ENCODE measurements at places on chromosomes 2 and 18.

GRCh38 chr2:203782262-203782976 is 76.0 kb downstream of the CD28 start:
- DNase-seq: no peak

DNA sequence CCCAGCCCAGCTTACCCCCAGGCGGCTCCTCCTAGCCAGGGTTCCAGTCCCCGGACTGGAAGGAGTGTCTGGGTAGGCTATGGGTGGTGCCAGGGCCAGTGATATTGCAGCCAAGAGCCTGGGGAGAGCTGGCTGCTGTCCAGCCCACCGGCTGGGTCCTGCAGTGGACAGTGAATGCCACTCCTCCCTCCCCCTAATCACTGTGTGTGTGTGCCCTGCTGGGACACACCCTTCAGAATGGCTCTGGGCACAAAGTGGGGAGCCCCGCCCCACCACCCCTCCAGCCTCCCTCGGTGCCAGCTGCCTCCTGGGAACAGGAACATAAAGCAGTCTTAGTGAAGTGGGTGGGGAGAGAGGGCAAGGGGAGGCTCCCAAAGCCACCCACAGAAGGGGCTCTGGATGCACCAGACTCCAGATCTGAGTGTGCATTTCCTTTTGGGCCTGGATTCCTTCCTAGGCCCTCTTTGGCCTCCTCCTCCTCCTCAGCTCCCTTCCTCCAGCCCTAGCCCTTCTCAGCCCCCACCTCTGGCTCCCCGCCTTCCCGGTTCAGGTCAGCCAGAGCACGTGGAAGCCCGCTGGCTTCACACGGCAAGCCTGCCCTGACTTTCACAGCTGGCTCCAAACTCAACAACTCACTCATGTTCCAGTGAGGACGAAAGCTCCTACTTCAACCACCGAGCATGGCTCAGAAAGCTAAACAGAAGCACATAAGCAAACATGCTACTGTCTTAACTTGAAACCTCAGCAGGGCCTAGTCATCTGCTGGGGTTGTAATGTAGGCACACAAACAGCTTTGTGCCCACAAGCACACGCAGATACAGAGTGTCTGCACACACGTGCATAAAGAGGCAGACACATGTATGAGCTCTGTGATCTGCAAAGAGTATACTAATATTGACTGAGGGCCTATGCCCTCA is 209.2 kb upstream of the SMAD2 start:
- DNase-seq: no peak

GRCh38 chr2:239168575-239168974 is 232.2 kb downstream of the HDAC4 start:
- no peak for DNase-seq

DNA sequence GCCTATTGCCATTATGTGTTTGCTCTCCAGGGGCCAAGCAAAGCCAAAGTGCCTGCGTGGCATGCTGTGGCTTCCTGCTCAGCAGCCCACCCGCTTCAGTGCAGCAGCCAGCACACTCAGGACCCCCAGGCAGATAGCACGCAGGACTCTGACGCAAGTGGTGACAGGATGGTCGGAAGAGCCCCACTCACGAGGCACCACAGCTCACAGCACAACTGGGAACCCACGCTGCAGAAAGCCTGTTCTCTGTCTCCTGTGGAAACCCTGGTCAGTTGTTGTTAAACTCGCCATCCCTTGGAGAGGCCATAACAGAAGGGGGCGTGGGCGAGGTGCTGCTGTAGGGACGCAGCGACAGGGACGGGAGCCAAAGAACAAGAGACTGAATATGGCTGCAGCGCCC is 76.4 kb downstream of the HDAC4 start:
- no peak for DNase-seq

DNA sequence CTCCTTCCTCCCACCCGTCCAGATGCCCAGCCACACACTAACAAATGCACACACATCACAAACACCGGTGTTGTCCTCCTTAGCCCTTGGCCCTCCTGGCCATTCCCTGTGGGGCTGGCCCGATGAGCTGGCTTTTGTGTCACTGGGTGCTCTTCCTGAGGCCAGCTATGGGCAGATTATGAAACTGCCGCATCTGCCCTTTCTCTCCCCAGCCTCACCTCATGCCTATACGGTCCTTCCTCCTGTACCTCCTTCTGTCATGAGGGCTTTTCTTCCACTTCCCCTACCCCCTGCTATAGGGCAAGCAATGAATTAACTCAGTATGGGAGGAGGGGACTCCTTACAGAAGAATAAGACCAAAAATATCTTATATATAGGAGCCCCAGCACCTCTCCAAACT is 10.3 kb upstream of the INO80C start:
- no peak for DNase-seq

GRCh38 chr2:120555092-120555491 is 180.6 kb upstream of the GLI2 start:
- no peak for DNase-seq

- no peak for DNase-seq
Observed at GRCh38 chr18:70195852-70196434, 9.5 kb downstream of the RTTN start.

GRCh38 chr2:233699424-233700027 is 6.8 kb downstream of the UGT1A6 start:
- no peak for DNase-seq

DNA sequence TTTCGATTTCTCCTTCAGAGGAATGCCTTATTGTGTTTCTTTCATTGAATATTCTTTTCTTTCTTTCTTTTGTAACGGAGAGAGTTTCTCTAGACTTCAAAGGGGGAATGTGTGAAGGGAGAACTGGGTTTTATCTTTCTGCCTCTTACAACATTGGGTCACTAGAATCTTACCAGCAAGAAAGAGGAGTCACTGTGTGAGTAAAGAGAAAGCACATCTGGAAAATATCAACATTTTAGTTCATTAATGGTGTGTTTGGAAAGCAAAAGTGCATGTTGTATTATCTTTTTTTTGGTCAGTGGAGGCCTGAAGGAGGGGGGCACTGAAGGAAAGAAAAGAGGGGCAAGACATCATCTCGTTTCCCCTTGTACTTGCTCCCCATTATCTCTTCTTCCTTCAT is 86.6 kb upstream of the THOC1 start:
- DNase-seq: no peak

- DNase-seq: no peak
Observed at GRCh38 chr18:56377231-56377630, 261.2 kb downstream of the TXNL1 start.

DNA sequence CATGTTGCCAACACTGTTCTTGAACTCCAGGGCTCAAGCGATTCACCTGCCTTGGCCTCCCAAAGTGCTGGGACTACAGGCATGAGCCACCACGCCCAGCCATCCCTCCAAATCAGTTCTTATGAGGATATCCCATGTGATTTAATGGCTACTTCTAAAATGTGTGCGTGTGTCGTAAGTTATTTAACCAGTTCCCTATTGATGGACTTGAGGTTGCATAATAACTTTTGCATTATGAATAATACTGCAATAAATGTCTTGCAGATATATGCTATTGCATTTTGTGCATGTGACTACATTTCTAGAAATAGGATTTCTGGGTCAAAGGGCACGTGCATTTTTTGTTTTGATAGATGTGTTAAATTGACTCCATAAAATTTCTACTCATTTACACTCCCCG is 19.0 kb downstream of the DIPK1C start:
- DNase-seq: no peak

DNA sequence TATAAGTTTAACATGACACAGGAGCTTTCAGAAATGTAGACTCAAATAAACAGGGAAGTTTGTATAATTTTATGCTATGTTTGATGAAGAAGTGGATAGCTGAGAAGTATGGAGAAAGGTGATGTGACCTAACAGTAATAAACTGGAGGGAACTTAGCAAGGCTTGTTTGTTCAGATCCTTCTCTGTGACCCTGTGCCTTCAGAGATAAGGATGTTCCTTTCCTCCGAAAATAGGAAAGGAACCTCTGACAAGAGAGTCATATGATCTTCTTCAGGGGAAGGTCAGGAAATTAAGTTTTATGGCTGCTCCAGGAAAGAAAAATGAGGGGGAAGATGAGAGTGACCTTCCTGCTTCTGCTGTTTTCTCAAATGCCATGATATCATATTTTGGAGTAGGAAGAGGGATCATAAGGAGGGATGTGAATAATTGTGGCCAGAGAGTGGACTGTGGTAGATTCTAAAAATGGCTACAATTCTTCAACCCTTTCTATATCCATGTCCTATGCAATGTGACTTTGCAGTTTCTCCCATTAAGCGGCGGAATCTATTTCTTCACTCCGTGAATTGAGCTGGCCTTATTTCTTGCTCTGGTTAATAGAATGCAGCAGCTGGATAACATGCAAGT is 8.5 kb upstream of the C2orf69 start:
- no peak for DNase-seq

GRCh38 chr2:237733677-237734300 is 64.8 kb upstream of the RBM44 start:
- no peak for DNase-seq

GRCh38 chr2:165428926-165429325 is 40.6 kb upstream of the CSRNP3 start:
- DNase-seq: no peak

DNA sequence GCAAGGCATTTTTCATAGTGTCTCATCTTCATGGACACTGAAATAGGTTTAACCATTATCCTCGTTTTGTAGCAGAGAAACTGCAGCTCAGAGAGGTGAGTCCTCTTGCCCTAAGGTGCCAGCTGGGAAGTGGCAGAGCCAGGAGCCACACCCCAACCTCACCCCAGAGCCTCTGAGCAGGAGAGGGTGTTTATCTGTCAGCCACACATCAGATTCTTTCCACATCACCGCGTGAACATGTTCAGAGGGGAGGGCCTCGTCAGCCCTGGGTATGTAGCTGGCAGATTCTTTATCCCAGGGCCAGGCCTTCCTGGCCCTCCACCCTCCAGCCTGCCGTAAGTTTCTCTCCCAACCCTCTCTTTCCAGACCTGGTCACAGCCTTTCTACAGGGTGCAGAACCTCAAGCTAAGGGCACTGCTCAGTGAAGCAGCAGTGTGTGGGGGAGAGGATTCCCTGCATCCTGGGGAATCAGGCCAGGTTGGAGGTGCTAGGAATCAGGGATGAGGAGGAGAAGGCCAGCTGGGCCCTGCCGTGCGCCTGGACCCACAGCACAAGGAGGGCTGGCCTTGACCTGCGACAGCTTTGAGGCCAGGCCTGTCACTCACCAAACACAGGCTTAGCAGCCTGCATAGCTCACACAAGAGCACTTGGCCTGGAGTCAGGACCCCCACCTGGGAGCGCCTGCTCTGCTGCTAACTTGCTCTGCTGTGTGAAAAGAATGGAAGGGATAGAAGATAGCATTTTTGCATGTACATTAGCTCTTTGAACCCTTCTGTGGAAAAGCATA is 111.3 kb upstream of the MCFD2 start:
- DNase-seq: no peak

DNA sequence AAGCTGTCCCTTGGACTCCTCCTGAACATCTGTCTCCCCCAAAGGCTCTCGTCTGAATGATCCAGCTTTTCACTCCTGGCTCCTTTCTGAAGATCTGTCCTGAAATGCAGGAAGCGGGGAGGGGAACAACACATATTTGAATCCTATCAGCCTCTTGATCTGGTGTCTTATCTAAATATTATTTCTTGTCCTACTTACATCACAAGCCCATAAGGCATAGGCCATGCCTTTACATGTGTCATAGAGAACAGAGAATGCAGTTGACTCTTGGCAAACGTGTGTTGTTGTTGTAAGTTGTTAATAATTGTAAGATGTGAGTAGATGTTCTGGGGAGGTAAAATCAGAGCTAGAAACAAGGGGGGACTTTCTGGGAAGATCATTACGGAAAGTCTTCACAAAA is 57.4 kb downstream of the GATA6 start:
- no peak for DNase-seq

- DNase-seq: no peak
Observed at GRCh38 chr2:25821225-25822056, 56.8 kb downstream of the ASXL2 start.

DNA sequence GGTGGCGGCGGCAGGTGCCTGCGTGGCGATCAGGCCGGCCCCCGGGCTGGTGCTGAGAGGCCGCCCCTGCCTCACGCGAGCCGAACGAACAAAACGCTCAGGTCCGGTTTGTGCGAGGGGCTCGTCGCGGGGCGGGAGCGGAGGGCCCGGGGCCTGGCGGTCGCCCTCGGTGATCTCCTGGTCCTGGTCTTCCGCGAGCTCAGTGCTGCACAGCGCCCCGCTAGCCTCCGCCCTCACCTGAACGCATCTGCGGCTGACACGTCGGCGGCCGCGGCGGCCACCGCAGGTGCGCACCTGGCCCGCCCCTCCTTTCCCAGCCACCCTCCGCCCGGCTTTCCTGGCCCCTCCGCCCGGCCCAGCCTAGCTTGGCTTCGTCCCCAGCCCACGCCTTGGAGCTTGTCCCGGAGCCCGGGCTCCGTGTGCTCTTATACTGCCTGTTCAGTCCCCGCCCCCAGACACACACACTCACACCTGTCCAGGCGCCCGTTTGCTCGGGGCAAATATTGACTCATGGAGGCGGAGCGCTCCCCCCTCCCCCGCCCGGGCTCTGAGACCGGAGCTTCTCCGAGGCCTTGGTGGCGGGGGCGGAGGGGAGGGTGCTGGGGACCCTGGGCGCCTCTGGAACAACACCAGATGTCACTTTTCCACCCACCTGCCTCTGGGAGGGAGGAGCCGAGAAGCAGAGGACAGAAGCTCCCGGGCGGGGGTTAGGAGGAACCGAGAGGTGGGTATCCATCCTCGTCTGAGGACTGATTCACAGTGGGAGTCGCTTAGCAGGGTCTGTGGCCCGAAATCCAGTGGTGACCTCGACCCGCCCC is 8.6 kb upstream of the CRYBA2 start:
- DNase-seq: no peak

DNA sequence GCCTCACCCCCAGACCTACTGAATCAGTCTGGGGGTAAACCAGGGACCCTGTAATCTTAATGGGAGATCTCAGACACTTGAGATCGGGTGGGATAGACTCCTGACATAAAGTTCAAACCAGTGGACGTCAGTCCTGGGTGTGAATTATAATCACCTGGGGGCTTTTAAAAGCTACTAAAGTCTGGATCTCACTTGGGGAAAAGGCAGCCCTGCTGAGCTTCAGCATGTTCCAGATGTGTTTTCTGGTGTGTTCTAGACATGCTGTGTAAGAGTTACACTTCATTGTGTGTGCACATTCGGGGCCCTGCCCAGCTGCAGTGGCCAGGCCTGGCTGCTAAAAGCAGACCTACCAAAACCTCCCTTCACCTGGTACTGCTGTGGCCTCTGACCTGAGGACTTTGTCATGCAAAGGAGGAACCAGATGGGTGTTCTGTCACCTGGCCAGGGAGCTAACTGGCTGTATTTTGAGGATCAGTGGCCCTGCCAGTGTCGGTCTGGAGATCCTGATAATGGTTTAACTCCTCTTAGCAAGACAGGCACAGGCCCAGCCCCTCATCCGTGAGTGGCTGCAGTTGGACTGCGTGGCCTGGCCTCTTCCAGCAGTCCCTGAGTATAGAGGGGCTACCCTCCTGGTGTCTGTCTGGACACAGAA is 10.6 kb downstream of the RRM2 start:
- no peak for DNase-seq
